ACHN (cell line): ENCODE measurements at places on chromosomes 12 and 14.
A peak's percentile ranks its signal among the peaks of the same experiment; 100 is the strongest.

- peak; percentile 31 for DNase-seq
These were observed 30.8 kb downstream of the TTC7B start for GRCh38 chr14:90785471-90785870.

DNA sequence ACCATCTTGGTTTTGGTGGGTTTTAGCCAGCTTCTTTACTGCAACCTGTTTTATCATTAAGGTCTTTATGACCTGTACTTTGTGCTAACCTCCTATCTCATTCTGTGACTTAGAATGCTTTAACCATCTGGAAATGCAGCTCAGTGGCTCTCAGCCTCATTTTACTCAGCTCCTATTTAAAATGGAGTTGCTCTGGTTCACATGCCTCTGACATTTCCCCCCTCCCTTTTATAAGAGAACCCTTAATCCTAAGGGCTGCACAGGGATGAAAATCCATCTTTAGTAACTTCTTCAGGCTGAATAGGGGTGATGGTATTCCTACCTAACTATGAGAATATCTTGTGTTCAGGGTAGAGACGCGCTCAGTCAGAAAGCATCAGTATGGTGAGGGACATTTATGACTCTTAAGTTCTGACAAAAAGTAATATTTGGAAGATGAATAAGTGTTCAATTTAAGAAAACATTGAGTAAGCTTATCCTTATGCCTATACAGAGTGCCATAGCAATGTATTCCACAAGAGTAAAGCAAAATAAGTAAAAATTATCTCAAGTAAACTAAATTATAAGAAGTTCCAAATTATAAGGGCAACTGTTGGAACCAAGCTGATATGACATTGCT, 15.2 kb downstream of the SLC38A1 start:
- no peak for DNase-seq

DNA sequence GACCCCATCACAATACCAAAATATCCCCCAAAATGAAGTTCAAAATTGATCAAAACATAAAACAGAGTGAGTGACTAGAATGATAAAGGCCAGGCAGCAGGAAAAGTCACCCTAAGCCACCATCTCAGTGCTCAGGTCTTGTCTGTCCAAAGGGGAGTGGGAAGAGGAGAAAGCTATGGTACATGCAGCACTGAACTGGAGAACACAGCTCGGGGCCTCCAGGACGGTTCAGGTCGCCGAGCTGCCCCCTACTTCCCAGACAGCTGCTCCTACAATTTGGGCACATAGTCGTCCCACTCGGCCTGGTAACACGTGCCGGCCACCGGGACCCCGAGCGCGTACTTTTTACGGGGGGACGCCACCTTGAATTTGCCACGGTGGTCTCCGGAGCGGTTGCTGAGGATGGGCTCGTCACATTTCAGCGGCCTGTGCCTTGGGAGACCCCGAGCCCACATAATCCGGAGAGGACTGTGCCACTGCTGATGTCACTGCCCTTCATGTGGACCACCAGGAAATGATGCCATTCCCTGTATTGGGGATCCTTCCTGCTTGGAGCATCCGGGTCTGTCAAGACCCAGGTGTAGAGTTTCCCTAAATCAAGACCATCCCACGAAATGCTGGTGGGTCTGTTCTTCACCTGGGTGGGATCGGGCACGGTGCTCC, 31.6 kb downstream of the AK7 start:
- no peak for DNase-seq

DNA sequence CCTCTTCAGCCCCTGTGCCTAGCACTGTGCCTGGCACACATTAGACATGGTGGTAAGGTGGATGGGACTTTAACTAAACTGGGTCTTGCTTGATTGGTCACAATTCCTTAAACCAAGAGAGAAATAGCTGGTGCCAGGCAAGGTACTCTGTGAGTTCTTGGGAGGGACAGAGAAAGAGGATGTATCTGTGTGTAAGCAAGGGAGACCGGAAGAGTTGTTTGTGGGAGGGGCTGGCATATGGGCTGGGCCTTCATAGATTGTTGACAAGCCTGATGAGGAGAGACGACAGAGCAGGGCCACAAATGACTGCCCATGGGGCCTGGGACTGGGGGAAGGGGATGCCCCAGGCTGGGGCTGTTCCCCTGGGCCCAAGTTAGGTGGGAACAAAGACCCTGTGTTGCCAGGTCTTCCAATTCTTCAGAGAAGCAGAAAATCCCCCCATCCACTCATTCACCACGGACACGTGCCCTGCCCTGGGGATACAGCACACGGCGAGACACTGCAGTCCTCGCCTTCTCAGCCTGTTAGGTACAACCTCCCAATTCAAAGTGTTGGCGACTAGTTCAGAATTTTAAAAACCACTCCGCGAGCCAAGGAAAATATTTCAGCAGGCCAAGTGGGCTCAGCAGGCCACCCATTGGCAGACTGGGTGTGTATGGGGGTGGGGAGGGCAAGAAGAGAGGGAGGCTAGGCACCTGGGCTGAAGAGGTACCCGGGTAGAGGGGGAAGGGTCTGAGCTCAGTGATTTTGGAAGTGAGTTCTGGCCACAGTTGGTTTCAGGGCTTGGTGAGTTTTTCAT, 11.4 kb upstream of the CYP46A1 start:
- DNase-seq: no peak

DNA sequence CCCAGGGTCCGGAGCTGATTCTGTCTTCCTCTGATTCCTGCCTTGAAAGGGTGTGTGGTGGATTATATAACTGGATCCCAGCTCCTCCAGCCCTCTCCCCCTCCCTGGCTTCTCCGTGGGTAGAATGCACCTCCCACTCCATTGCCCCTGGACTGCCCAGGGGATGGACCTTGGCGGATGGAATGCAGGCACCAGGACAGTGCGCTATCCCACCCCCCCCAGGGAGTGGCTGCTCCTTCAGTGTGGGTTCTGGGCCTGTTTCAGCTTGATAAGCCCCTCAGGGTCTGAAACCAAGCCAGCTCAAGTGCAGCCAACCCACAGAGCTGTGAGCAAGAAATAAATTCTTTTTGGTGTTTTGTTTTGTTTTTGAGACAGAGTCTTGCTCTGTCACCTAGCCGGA, 112.4 kb upstream of the TMEM132D start:
- no peak for DNase-seq

DNA sequence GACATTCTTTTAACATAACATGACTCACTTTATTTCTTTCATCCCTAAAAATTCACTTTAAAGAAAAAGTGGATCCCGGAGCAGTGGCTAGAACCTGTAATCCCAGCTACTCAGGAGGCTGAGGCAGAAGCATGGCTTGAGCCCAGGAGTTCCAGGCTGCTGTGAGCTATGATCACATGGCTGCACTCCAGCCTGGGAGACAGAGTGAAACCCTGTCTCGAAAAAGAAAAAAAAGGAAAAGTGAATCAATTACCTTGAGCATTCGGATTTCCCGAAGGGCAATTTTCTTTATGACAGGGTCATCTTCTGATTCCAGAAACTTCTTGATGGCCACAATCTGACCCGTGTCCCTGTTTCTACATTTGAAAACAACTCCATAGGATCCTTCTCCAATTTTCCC, 1.2 kb downstream of the CDKL1 start:
- no peak for DNase-seq

- no peak for DNase-seq
These were observed 17.7 kb upstream of the PGF start for GRCh38 chr14:74973003-74973653.

GRCh38 chr12:102958073-102958829, 777 bp downstream of the ASCL1 start:
- no peak for DNase-seq

- DNase-seq: peak; percentile 94
These were observed at the start of gene TBX3 for GRCh38 chr12:114684098-114684869. Gene TBX3, minus strand, starts transcription at chr12:114684175. Its CDS starts 975 bp downstream, at chr12:114683200.

DNA sequence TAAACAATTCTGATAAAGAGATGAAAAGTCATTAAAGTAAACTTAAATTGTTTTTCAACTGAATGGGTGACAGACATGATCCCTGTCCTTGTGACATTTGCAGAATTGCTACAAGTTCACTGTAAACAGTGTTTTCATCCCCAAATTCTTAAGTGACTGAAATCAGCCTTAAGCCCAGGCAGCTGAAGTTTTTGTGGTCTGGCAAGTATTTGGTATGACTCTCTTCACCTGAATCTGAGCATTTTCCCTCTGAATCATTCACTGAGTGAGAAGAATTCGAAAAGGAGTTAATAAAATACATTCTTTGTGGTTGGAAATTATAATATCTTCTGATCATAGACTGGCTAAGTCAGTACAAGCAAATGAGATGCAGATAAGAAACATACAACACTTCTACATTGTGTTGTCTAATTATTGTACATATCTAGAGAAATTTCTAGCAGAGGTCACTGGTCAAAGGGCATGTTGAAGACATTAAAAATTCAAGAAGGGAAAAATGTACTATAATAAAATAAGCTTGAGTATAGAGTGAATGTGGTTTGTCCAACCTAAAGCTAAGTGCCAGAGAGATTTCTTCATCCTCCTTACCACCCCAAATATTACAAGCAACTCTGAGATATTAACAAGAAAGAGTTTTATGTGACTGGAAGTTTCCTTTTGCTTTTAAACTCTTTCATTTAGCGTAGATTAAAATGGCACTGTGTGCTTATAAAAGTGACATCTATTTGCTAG, 177.8 kb upstream of the DIO2 start:
- peak; percentile 89 for DNase-seq

DNA sequence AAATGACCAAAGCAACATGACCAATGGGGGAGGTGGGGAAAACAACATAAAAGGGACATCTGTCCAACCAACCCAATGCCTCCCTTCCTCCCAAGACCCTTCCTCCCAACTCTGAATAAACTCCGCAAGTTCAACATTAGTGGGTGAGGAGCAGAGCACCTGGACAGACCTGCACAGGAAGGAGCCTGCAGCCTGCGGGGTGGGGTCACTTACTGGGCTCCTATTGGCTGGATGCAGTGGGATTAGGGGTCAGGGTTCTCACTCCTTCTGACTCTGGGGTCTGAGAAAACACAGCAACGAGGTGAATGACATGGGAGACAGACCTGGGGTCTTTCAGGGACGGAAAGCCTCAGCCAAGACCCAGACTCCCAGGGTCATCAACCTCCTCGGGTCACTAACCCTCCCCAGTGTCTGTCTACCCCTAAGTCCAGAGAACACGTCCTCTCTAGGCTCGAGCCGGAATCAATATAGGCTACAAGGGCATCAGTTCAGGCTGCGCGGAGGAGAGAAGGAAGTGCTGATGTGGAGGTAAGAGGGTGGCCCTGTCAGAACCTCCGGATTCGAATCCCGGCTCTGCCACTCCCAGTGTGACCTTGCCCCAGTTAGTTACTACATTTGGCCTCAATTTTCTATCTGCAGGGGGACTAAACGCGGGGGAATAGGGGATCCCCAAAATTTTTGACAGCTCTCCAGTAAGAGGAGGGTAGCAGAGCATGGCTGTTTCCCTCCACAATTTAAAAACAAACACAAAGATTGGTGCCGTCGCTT, 860 bp downstream of the NDRG2 start:
- DNase-seq: no peak

DNA sequence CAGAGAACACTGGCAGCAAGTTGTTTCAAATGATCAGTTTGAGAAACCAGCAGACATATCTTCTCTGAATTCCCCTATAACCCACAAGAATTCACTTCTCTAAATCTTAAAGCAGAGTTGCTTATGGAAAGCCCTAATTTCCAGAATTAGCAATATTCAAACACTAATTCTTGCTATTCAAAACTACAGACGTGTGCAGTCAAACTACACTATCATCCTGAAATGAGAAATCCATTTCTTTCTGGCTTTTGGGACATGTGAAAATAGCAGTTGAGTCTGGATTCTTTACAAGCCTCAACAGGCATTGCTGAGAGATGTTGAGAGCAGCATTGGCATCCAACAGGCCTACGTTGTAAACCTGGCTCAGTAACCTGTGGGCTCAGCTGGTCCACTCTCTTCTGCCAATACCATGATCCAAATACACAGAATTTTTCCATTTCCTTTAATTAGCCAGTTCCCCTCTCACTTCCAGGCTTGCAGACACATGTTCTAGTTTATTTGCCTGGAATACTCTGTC, 74.6 kb upstream of the TMTC1 start:
- no peak for DNase-seq

DNA sequence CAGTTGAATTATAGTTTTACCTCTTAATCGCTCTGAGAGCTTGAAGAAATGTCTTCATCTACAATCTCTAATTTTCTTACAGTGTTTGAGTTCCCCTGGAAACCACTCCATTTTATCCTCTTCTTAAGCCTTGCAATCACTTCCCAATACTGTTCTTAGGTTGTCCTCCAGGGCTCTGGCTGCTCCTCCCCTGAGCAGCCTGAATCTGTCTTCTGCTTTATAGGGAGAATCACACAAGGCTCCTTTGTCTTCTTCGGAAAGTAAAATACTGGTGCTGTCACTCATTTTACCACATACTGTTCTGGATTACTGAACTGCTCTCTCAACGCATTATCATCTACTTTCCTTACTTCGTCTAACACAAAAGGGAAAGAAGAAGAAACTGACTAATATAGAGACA, 133.7 kb downstream of the MDGA2 start:
- no peak for DNase-seq

DNA sequence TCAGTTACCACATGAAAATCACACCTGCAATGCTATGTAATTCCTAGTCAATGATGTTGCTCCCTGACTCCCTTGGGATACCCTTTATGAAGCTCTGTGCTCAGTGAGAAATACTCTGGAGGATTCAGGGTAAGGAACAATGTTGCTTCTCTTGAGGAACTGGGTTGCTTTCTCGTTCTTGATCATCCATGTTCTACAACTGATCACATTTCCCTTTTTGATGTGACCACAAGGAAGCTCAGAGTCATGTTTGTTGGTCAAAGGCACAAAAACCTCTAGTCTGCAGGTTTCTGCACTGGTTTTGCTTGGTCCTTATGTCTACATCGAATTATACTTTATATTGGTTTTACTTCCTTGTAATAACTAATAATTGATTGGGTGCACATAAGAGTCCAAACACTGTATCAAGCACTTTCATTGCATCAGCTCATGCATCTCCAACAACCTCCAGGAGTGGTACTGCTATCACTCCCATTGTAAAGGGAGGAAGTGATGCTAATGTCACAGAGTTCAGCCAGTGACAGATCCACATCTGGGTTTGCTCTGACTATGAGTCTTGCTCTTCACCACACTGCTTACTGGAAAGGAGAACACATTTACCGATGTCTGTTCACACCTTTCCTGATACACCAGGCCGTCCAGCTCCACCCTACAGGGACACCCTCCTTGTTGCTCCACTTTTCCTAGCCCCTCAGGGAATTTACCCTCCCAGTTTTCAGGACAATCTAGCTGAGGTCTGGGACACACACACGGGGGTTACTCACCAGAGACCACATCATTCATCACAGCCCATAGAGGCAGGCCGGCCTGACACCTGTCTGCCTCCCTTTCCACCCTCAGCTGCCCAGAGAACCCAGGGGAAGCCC, 41.0 kb downstream of the CMKLR1 start:
- no peak for DNase-seq

GRCh38 chr12:84912198-84913128, at the start of gene SLC6A15:
Gene SLC6A15, minus strand, starts transcription at chr12:84912799. Its CDS starts 20,679 bp downstream, at chr12:84892120.
- peak; percentile 94 for DNase-seq
